ENCODE measurements at places on chromosomes 13 and 19. TPM values are rescaled to one million over a fixed set of nuclear protein-coding genes. Genes with fewer than 3 reads are reported as not detected.

Gene QPCTL
- total RNA-seq: 10.2 TPM

Gene UFM1
- total RNA-seq: 55.7 TPM

Gene FFAR3
- 0.25 TPM for total RNA-seq

Gene CAPNS1
- total RNA-seq: 439 TPM

Gene PRDX2
- 300 TPM for total RNA-seq

Gene CLEC17A
- not detected for total RNA-seq

Gene IGFL2
- not detected for total RNA-seq

Gene KCNN1
- 0.20 TPM for total RNA-seq

Gene FARP1
- 0.17 TPM for total RNA-seq

Gene TMEM259
- 185 TPM for total RNA-seq

Gene SLITRK5
- total RNA-seq: not detected

Gene CATSPERD
- not detected for total RNA-seq

Gene TEAD2
- not detected for total RNA-seq

Gene OR10H1
- not detected for total RNA-seq

Gene SOX1
- total RNA-seq: not detected

All from T-helper 1 cell treated with Interleukin-12 subunit alpha and Interleukin-12 subunit beta and Interleukin-4 antibody, amounts not matched to agents 30 ng/mL and 1 ng/mL, for 36 hours (primary cell).